Inflammatory macrophage treated with lipopolysaccharide for 1 hour (primary cell): ENCODE measurements at places on chromosomes 4 and X.

- DNase-seq, result no peak
These were observed 241.1 kb downstream of the TACR3 start for GRCh38 chr4:103478734-103479133.

DNA sequence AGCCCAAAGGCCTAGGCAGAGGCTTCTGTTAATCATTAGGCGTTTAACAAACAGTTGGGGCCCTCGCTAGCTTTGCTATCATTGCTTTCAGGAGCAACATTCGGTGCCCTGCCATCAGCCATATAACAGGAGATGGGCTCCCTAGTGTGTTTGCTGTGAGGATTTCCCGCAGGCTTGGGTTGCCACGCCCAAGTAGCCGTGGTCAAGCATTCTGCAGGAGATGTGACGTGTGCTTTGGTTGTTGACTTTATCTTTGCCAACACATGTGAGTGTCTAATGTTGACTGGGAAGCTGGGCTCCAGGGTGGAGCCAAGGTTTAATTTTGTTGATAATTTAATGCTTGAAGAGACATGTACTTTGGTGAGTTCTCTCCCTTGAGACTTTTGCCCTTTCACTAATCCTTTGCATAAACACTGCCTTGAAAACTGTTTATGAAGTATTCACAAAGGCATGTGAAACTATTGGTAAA lies 184.6 kb upstream of the KIT start:
- DNase-seq, result no peak

GRCh38 chr4:96356591-96357370 lies 516.9 kb downstream of the PDHA2 start:
- no peak for DNase-seq

DNA sequence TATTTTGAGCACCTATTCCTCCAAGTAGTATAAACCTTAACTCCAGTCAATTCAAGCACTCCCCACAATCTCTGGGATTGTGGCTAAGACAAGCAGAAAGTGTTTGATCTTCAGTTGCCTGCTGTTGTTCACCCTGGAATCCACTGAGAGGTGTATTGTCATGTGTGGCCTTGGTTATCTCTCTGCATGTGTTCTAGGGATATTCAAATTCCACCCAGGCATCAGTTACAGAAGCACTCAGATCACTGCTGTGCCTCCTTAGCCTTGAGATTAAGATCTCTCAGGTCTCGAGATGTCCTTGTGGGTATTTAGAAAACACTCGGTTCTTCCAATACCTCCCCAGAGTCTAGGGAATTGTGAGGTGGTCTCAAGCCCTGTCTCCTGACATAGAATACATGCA lies 213.3 kb downstream of the SMARCA1 start:
- no peak for DNase-seq

GRCh38 chrX:20374450-20374849 lies 107.7 kb upstream of the RPS6KA3 start:
- no peak for DNase-seq

DNA sequence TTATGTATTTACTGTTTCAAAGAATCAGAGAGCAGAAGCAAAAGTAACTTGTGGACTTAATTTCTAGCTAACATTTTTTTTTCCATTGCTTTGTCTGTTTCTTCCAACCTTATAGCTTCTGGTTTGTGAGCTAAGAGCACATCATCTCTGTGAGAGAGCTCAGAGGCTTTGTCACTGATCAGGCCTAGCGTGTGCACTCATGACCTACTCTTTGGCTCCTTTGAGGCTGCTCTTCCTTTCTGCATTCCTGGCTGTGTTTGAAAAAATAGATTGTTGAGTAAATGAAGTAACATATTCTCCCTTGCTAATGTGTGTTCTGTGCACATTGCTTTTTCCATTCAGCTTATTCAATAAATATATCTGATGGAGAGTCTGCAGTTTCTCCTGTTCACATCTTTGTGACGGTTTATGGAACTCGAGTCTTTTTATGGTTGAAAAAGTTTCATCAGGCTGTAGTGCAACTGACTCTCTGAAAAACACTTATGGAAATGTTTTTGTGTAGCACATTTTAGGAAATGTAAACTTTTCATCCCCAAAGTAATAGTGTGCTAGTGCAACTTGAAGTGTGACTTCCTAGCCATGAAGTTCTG lies 133.0 kb downstream of the RAPGEF2 start:
- DNase-seq, result no peak

DNA sequence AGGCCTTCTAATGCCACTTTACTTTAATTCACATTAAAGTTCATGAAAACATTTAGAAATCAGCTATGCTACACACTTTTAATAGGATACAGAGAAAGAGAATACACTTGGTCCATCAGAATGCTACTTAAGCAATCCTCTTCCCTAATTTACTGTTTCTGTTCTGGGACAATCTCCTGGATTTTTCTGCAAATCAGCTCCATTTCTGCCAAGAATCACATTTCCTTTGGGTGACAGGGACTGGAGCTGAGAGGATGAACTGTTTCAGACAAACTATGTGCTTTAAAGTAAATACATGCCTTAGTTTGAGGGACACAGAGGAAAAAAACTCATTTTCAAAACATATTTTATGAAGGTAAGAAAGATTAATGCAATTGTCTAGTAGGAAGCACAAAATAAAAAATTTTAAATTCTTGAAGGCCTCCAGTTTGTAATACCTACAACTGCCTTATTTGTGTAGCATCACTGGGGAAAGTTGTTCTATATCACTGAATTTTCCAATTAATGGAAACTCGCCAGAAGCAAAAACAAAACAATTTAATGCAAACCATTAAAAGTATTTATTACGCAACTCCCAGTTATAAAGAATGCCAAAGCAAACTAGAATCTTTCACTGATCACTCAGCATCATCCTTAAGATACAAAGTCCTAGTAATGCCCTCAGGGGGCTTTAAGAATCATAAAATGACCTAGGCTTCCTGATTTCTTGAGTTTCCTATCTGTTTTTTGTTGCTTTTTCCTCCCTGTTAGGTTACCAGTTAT lies 36.3 kb downstream of the BCLAF3 start:
- no peak for DNase-seq
